ENCODE measurements at places on chromosomes 4 and X.

- no peak for DNase-seq
Measured at GRCh38 chrX:132539611-132540010, 50.8 kb upstream of the MBNL3 start.

GRCh38 chr4:187212446-187213080, 488.9 kb upstream of the FAT1 start:
- no peak for DNase-seq

DNA sequence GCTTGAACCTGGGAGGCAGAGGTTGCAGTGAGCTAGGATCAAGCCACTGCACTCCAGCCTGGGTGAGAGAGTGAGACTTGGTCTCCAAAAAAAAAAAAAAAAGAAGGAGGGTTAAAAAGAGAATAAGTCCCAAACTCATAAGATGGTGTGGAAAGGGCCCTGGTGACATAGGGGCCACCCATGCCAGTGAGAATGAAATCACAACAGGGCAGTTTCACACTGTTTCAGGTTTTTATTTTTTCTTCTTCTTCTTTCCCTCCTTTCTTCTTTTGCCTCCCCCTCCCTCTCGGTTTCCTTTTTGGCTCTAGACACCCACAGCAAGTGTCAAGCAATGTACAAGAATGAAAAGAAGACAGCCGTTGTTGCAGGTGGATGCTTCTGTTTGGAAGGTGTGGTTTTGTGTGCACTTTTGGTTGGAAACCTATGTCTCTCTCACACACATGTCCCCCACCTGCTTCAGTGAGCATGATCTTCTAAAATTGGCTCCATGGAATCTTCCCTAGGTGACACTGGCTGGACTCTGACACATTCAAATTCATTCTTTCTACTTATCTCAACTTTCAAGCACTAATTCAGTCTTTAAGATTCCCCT, 14.4 kb upstream of the TLR8 start:
- no peak for DNase-seq

- no peak for DNase-seq
Measured at GRCh38 chr4:168724243-168724642, 227.4 kb downstream of the PALLD start.

GRCh38 chr4:167210166-167210565, 24.1 kb downstream of the SPOCK3 start:
- no peak for DNase-seq
